Stimulated activated naive CD4-positive, alpha-beta T cell (primary cell): ENCODE measurements at places on chromosomes 4 and X.

GRCh38 chrX:26918631-26919030 lies 544.5 kb downstream of the PPP4R3C start:
- DNase-seq, result no peak

DNA sequence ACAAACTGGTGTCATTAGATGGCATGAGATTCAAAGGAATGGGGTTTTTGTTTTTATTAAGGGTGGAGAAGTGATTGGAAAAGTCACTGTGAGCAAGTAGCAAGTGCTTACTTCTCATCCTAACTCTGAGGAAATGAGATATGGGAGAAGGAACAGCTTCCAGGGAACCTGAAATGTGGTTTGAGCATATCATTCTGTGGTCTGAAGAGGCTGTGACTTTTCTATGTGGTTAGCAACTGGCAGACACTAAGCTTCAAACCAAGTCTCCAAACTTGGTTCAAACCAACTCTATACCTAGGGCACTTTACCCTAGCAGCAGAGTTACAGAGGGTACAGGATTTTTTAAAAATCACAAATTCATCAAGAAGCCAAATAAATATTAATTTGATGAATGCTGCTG lies 58.2 kb downstream of the DCLK2 start:
- no peak for DNase-seq

DNA sequence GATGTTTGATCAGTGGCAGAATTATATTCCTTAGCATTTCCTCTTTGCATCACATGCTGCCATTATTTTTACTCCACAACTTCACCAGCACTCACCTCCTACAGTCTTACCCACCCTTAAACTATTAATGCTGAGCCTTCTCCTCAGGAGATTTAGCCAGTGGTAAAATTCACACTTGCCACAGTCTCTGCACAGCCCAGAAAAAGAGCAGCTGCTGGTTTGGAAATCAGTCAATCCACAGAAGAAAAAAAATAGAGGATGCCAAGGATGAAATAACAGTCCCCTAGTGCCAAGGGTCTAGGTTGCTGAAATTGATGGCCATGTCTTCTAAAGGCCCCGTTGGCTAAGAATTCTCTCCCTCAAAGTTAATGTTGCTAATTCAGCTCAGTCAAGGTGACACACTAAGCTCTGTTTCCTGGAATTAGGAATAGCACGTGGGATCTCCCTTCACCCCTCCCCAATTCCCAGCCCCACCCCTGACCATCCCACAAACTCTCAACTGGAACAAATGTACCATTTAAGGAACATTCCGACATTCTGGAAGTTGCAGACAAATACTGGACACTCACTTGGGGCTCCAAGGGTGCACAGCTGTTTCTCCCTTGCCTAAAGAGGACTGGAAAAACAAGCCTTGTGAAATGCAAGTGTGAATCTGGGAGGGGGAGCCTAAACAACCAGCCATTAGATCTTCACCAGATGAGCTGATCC lies 5.7 kb downstream of the ATP1B4 start:
- DNase-seq, result no peak

DNA sequence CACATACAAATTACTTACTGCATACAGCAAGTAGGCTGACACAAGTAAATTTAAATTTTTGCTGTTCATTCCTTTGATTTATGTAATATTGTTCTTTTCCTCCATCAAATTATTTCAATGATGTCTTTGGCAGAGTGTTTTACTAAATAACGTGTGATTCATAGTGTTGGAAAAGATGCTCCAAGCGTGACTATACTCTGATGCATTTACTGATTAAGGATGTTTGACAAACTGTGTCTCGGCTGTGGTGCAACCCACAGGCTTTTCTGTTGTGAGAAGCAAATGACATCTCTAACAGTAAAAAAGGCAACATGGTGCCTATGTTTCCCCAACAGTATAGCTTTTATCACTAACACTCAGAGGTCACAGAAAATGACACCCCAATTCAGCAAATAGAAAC lies 540.9 kb downstream of the PPP4R3C start:
- no peak for DNase-seq

DNA sequence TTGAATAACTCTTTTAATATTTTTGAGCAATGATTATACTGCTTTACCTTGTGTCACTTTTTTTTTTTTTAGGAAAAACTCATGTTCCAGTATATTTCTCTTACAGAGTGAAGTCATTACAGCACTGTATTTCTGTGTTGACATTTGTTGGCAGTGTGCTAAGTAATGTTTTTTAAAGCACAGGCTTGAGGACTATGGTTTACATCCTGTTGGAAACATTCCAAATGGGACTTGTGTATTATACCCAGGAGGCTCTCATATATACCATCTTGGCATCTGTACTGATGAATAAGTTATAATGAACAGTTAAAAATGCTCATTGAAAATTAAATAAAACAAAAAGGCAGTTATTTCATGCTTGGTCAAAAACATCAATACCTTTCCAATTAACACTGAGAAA lies 33.8 kb downstream of the CEP44 start:
- no peak for DNase-seq
